Kidney epithelial cell (primary cell): ENCODE measurements at places on chromosomes 6 and 20. TPM values are rescaled to one million over a fixed set of nuclear protein-coding genes. Genes with fewer than 3 reads are reported as not detected.

GRCh38 chr6:161342039-161342438, 68.2 kb upstream of the AGPAT4 start:
- DNase-seq = no peak

- no peak for DNase-seq
Measured at GRCh38 chr6:30687659-30688431, 1.4 kb upstream of the PPP1R18 start.

- no peak for DNase-seq
Measured at GRCh38 chr6:45428727-45429126, 51.0 kb upstream of the SUPT3H start.

DNA sequence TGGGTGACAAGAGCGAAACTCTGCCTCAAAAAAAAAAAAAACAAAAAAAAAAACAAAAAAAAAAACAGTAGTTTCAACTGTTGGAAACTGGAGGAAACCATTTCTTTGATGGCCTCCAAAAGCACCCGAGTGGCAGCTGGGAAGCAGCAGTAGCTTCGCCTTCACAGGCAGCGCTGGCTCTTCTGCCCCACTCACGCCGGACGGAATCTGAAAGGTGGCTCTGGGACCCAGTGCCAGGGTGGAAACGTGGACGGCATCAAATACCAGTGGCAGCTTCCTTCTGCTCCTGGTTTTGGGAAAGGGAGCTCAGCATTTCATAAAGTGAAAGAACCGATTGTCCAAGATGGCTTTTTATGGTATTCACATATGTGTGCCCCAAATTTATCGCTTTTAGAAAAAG, 159.4 kb downstream of the SMOC2 start:
- DNase-seq = no peak

DNA sequence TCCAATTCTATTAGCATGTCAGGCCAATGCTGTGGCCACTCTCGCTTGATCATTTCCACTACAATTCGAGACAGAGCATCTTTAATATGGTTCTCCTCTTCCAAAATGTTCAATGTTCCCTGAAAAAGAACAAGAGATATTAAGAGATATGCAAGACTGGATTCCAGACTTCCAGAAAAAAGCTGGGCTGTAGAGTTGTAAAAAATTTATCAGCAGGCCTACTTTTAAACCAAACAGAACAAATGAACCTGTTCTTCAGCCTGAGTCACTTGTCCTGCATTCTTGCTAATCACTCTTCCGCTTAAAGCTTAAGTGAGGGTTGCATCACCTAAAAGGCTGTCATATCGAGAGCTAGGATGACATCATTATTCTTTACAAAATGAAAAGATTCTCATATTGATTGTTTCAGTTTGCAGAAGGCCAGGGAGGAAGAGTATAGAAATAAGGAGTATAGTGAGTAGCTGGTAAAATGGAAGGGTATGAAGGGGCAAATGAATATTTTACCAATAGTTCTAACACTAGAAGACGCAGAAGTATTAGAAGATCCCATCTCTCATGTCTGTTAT, 4.9 kb downstream of the XPO5 start:
- peak; percentile 88 for DNase-seq

GRCh38 chr20:59961423-59961822, 3.2 kb downstream of the CDH26 start:
- no peak for DNase-seq

DNA sequence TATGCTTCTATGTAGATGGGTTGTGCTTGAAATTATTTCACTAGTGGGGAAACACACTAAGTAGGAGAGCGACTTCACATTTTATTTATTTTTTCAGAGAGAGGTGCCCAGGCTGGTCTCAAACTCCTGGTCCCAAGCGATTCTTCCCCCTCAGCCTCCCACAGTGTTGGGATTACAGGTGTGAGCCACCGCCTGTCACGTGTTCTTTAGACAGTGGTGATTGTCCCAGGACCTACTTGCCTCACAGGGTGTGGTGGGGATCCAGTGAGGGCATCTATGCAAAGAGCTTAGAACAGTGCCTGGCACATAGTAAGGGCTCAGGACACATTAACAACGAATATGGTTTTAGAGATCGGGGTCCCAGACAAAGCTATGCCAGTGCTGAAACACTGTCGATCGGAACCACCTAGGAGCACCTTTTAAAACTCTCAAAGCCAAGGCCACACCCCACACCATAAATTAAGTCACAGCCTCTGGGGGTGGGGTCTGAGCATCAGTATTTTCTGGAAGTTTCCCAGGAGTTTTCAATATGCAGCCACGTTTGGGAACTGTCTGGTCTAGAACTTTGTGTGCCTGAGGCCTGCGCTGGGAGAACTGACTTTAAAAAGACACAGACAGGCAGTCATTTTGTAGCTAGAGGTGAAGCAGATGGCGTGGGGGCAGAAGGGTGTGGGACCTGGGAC, 4.8 kb upstream of the BCAS4 start:
- no peak for DNase-seq

DNA sequence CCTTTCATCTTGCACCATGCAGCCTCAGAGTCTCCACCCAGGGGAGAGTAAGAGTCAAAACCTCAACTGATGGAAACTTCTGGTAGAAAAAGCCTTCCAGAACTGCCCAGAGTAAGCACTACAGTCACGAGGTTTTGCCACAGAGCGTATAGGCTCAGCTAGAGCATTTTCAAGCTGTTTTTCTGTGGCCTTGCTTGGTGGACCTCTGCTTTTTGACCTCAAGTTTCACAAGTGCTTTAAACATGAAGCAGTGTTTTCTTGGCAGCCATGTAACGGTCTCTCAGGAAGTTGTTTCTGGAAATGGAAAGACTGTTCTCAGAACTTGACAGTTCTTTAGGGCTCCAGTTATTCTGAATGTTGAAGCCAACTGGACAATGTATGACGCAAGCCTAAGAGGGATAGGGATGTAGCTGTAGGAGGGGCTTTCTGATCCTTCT, 146.5 kb downstream of the ZDHHC14 start:
- DNase-seq = no peak

PTCRA gene
- total RNA-seq = not detected in 2 replicates

COX4I2 gene
- total RNA-seq = 0.25 TPM in 1 of 2 replicates, not detected in the other

HEY2 gene
- 0.25 and 1.7 TPM in 2 replicates for total RNA-seq

VSX1 gene
- not detected in 2 replicates for total RNA-seq

MTFR2 gene
- total RNA-seq = 1.6 and 4.6 TPM in 2 replicates

TFB1M gene
- total RNA-seq = 20.5 and 24.4 TPM in 2 replicates

TRAPPC3L gene
- total RNA-seq = not detected in 2 replicates

OPRM1 gene
- not detected in 2 replicates for total RNA-seq
